ENCODE measurements at places on chromosomes 4 and X. TPM values are rescaled to one million over a fixed set of nuclear protein-coding genes. Genes with fewer than 3 reads are reported as not detected.

Gene DRD5
- not detected for total RNA-seq

- H3K4me1 ChIP-seq, result no peaks in the 10 kb centered on the region
- no peak for DNase-seq
- H3K4me3 ChIP-seq, result no peak overlapping the region
- no peaks in the 10 kb centered on the region for H3K27me3 ChIP-seq
- no peak overlapping the region for H3K27ac ChIP-seq
Measured at GRCh38 chr4:60812811-60813210, 387.3 kb upstream of the ADGRL3 start.

DNA sequence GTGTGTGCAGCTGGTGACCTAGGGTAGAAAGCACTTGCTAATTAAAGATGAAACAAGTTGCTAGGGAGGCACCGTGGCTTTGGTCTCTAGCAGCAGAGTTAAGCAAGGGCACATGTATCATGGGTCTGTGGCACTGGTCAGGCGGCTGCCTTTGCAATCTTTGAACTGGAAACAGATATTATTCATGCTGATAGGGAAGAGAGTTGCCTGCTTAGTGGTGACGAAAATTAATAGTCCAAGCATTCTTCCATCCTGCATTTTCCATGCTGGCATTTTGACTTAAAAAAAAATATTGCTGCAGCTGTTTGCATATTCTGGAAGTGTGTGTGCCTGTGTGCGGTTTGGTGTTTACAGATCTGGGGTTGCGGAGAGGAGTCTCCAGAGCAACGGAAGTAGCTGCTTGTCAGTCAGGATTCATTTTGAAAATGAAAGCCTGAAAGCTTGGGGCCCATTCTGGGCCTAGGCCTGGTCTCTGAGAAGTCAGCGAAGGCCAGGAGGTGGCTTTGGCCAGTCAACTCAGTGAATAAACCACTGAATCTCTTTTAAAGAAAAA is 2.3 kb upstream of the SOWAHD start:
- H3K4me3 ChIP-seq, result no peak overlapping the region
- no peak overlapping the region for H3K27ac ChIP-seq
- peaks cover 17% of the 10 kb centered on the region for H3K4me1 ChIP-seq
- DNase-seq, result no peak

DNA sequence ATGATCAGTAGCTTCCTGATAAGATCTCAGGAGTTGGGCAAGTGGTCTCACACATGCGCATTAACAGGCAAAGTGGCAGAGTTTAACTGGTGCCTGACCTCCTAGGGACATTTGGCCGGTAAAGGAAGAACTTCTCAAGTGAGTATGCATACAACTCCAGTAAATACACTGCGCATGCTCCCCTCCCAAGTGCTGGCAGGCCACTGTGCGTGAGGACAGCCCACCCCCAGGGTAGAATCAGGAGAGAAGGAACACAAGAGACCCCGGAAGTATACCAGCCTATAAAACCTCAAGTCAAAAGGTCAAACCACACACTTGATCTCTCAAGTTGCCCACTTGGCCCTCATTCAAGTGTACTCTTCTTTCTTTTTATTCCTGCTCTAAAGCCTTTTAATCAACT is 225.5 kb upstream of the ANKRD50 start:
- peaks cover 44% of the 10 kb centered on the region for H3K4me1 ChIP-seq
- DNase-seq, result no peak

Gene TAPT1
- 27.4 TPM for total RNA-seq

DNA sequence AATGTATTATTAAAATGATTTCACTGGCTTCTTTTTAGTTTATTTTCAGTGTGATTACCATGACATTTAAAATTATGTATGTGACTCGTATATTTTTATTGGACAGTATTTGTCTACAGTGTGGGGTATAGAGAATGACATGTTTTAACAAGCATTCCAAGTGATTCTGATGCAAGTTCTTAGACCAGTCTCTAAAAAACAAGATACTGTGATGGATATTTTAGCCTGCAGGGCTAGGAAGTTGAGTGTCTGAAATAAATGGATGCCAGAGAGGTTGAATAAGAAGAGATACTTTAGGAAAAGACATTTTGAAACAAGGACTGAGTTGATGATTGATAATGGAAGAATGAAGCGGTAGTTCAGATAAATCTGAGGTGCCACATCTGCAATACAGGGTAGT is 3.5 kb upstream of the MAD2L1 start:
- H3K4me1 ChIP-seq, result peaks cover 14% of the 10 kb centered on the region
- H3K27ac ChIP-seq, result no peak overlapping the region
- H3K27me3 ChIP-seq, result no peaks in the 10 kb centered on the region
- H3K4me3 ChIP-seq, result no peak overlapping the region
- no peaks in the 10 kb centered on the region for H3K36me3 ChIP-seq

Gene CLDN34
- not detected for total RNA-seq

Gene CHRNA9
- not detected for total RNA-seq

- no peak for DNase-seq
- no peaks in the 10 kb centered on the region for H3K36me3 ChIP-seq
- no peak overlapping the region for H3K4me3 ChIP-seq
Measured at GRCh38 chr4:74414149-74414809, 30.7 kb upstream of the AREG start.

GRCh38 chr4:700587-701264 is 4.9 kb upstream of the PCGF3 start:
- no peak overlapping the region for H3K4me3 ChIP-seq
- no peaks in the 10 kb centered on the region for H3K36me3 ChIP-seq
- no peak for DNase-seq
- H3K4me1 ChIP-seq, result peaks cover 10% of the 10 kb centered on the region

DNA sequence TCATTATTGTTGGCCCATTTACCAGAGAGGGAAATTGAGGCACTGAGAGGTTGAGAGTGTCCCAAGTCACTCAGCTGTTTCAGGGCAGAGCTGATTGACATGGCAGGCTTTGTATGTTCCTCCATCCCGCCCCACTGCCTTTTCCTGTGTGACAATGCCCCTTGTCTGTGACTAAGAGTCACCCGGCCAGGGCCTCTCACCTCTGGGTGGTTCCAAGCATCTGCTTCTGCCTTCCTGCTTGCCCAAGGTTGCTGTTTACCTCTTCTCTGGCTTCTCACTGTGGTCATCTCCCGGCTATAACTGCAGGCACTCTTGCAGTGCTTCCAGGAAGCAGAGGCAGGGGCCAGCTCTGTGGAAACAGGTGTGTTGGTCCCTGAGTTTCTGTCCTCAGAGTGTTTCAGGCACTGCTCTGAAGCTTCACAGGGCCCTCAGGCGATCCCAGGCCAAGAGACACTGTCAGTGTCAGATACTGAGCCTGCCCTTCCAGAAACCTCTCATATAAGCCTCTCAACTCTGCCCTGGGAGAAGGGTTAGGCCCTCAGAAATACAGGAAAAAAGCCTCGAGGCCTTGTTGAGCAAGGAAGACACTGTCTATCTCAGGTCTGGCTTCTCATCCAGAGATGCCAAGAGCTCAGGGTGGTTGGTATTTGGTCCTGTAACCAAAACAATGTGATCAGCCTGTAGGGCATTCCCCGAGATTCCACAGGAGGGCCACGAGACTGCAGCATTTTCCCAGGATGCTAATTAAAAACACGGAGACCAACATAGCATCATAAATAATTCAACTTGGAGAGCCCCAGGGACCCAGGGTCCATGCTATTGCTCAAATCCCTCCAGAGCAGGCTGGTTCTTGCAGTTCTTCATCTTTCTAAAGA is 42.0 kb upstream of the PROM1 start:
- no peaks in the 10 kb centered on the region for H3K27me3 ChIP-seq
- H3K36me3 ChIP-seq, result no peaks in the 10 kb centered on the region
- DNase-seq, result no peak
- no peak overlapping the region for H3K27ac ChIP-seq
- H3K4me1 ChIP-seq, result no peaks in the 10 kb centered on the region

Gene AKAP17A
- 36.8 TPM for total RNA-seq

All from esophagus muscularis mucosa (tissue), 4 donors.